ENCODE measurements at places on chromosomes 3 and 15.

DNA sequence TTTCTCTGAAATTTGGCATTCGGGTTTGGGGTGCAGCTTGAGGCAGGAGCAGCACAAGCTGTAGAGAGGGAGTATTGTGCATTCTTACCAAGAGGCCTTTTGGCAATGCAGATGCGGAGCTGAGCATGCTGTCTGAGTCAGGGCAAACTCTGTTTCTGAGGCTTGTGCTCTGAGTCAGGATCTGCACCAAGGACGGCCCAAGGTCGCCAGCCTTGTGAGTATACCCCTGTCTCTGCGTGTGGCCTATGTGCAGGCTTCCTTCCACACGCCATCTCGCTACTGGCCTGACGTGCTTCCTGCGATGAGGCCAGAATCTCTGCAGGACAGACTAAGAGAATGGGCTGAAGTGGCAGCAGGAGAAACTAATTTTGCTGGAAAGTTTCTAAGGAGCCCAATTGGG lies 83.8 kb upstream of the ROPN1 start:
- no peak for DNase-seq

- no peak for DNase-seq
Observed at GRCh38 chr15:73388256-73388781, 19.6 kb upstream of the HCN4 start.

DNA sequence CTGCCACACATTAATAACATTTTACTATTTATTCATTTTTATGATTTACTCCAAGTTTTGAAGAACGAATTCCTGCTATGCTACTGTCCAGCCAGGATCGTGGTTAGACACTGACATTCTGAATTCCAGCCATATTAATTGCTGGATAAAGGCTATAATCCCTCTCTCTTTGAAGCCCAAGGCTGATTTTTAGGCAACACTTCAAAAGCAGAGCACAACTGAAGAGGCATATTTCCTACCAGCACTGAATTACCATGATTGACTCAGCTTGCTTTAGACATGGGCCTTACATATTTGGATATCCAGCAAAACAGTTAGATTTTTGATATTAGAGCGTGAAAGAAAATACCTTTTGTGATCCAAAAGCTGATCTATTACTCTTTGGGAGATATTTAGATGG lies 205.0 kb downstream of the ZIC1 start:
- no peak for DNase-seq

DNA sequence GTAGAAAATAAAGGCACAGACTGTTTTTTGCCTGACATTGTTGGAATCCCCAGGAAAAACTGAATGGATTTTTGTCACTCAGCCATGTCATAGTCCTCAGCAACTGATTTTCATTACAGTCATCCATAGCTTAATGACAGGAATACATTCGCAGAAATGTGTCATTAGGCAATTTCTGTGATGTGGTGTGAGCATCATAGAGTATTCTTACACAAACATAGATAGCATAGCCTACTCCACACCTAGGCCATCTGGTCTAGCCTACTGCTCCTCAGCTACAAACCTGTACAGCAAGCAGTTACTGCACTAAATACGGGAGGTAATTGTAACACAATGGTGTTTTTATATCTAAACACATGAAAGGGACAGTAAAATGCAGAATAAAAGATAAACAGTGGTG lies 34.4 kb upstream of the FBN1 start:
- DNase-seq: no peak

DNA sequence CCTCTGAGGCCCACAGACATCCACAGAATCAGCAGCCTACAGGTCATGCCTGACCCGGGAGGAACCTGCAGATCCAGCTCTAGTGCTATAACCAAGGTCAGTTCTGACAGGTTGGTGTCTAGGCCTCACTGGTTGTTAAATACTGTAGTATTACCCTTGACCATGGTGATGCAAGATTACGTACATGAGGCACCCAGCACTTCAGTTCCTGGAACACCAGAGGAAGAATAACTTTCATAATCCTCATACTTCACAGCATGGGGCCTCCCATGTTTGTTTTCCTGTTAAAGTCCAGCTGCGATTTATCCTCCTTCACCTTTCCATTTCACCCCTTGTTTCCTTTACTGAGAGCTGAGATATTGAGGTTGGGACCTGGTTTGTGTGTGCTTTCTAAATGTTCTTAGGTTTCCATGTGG lies 34.4 kb upstream of the GLCE start:
- no peak for DNase-seq

DNA sequence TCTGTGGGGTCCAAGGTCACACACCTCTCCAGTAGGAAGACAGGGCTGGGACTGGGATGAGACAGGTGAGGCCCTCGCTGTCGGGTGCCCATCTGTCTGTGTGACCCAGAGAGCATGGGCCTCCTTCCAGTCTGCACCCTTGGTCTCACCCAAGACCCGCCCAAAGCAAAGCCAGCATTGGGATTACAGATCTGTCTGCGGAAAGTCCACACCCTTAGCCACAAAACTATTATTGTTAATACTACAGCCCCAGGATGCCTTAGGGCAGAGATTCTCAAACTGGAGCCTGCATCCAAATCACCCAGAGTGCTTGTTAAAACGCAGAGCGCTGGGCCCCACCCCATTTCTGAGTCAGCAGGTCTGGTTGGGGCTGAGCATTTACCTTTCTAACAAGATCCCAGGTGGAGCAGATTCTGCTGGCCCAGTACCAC lies 58.5 kb upstream of the ZNF148 start:
- DNase-seq: no peak

DNA sequence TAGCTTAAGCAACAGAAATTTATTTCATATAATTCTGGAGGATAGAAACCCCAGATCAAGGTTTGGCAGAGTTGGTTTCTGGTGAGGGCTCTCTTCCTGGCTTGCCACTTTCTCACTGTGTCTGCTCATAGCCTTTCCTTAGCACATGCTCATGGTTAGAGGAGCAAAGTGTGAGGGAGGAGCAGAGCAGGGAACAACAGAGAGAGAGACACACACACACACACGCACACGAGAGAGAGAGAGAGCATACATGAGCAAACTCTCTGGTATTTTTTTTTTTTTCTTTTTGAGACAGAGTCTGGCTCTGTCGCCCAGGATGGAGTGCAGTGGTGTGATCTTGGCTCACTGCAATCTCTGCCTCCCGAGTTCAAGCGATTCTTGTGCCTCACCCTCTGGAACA lies 36.8 kb upstream of the ZDHHC23 start:
- DNase-seq: no peak

DNA sequence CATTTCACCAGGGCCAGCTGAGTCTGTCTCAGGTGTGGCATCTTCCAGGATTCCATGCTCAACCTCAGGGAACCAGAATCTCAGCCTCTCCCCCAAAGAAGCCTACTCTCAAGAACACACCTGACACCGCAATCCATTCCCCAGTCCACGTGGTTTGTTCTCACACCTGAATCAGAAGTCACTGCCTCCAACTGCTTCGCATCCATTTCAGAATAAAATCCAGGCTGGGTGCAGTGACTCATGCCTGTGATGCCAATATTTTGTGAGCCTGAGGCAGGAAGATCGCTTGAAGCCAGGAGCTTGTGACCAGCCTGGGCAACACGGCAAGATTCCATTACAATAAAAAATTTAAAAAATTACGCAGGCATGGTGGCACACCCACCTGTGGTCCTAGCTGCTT lies 212.2 kb downstream of the FOXP1 start:
- DNase-seq: no peak

DNA sequence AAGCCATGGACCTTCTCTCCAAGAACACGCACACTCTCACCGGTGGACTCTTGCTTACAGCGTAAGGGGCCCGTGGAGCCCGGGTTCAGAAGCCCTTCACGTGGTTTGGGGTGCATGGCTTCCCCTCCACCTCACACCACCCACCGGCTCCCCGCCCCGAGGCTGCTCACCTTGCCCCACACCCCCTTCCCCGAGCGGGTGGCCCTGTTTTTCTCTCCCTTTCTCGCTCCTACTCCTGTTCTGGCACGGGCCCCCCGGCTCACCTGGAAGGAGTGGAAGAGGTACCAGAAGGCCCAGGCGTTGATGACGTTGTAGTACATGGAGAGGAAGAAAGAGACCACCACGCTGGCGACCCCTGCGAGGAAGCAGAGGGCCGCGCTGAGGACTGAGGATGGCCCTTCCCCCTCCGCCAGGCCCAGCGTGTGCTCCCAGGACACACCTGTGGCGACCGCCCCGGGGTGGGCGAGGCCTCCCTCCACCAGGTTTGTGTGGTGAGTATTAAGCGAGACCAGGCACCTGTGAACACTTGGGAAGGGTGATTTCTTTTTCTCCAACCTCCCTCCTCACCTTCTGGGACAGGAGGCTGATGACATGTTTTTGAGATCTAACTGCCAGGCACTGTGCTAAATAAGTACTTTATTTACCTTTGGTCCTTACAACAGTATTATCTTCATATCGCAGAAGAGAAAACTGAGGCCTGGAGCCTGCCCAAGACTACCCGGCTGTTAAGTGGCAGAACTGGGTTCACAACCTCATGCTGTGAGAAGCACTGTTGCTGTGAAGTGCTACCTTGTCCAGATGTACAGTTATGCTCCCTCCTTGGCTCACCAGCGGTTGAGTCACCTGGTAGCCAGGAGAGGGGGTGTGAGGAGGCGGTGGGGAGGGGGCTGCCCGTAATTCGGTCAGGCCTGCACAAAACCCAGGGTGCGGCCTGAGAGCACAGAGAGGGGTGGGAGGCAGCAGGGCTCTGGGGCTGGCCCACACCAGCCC lies 16.3 kb downstream of the SLC6A20 start:
- no peak for DNase-seq

GRCh38 chr15:69666441-69666882 lies 213.8 kb downstream of the RPLP1 start:
- no peak for DNase-seq
